ENCODE measurements at places on chromosomes 12 and 14.

- DNase-seq: no peak
Measured at GRCh38 chr12:121277374-121277759, 19.1 kb downstream of the CAMKK2 start.

DNA sequence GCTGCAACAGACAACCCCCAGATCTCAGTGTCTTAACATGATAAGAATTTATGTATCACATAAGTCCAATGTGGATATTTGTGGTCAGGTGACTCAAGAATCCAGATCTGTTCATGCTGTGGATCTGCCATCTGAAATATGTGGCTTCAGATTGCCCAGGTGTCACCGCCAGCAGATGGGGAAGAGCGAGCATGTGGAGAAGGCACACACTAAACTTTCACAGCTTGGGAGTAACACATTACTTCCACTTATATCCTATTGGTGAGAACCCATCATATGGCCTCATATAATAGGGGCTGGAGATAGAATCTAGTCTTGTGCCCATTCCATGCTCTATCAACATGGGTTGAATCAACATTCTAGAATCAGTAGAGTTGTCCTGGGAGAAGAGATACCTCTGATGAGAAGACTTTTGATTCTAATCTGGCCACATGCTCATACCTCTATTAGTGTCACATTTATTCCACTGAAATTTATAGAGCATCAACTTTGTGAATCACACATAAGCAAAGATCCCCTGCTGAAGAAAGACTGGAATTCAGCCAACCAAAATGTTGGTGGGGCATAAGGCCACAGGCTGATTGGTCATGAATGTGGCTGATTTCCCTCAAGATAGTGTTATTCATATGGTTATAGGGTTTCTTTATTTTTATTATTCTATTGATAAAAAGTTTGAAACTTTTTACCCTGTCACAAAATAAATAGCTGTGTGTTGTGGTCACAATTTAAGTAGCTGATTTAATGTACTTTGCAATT, 6.0 kb upstream of the CALCOCO1 start:
- DNase-seq: no peak

- DNase-seq: no peak
Measured at GRCh38 chr12:26621932-26622331, 211.1 kb downstream of the ITPR2 start.

DNA sequence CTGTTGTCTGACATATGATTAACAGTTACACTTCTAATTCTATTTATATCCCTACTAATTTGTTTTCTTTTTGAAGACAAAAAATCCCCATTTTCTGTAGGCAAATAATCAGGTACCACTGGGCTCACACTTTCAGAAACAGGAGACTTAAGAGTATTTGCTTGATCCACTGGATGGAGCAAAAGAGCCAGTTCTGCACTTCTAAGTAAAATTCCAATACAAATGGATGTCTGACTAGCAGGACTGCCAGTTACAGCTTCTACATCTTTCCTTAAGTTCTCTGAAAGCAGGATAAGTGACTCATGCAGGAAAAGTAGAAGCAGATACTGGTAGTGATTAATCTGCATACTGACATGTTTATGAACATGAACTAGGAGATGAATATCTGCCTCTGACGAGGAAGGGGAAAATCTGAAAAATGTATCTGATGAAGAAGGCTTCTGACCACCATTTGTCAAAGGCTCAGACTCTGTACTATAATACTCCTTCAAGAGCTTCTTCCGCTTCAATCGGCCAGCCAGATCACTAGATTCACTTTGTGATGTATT, 73.8 kb upstream of the ANKS1B start:
- DNase-seq: no peak

- DNase-seq: no peak
Measured at GRCh38 chr12:45227316-45228067, 11.6 kb downstream of the ANO6 start.

DNA sequence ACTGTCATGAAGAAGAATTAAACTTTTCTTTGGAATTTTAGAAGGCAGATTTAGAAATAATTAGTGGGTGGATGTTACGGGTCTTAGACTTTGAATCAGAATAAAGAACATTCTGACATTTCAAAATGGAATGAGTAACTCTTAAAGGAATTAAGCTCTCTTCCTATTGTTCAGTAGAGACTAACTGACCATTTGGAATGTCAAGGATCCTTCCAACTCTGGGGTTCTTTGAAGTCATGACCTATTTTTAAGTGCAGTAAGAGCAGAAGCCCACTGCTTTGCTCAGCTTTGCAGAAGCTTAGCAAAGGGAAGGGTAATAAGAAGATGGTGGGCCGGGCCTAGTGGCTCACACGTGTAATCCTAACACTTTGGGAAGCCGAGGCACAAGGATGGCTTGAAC, 4.0 kb downstream of the CHURC1 start:
- DNase-seq: no peak

- DNase-seq: no peak
Measured at GRCh38 chr14:66383771-66384170, 102.4 kb upstream of the CCDC196 start.

GRCh38 chr12:113889891-113890581, 76.1 kb downstream of the RBM19 start:
- no peak for DNase-seq

All from urothelium cell line (cell line).